Stimulated activated CD8-positive, alpha-beta memory T cell treated with anti-CD3 and anti-CD28 coated beads, Interleukin-7, amount 100 ng/mL, for 4 hours (primary cell): ENCODE measurements at places on chromosomes 5 and 9.

GRCh38 chr5:113807427-113807991 is 294.0 kb downstream of the YTHDC2 start:
- no peak for DNase-seq

- no peak for DNase-seq
Measured at GRCh38 chr9:6910032-6910431, 152.3 kb downstream of the KDM4C start.

GRCh38 chr9:4228606-4229005 is 71.3 kb downstream of the GLIS3 start:
- no peak for DNase-seq

GRCh38 chr9:122883125-122883524 is 22.0 kb downstream of the RC3H2 start:
- DNase-seq = no peak

- no peak for DNase-seq
Measured at GRCh38 chr5:32027717-32028458, 146.2 kb downstream of the GOLPH3 start.

- no peak for DNase-seq
Measured at GRCh38 chr9:72538921-72539702, 17.7 kb downstream of the TMC1 start.

DNA sequence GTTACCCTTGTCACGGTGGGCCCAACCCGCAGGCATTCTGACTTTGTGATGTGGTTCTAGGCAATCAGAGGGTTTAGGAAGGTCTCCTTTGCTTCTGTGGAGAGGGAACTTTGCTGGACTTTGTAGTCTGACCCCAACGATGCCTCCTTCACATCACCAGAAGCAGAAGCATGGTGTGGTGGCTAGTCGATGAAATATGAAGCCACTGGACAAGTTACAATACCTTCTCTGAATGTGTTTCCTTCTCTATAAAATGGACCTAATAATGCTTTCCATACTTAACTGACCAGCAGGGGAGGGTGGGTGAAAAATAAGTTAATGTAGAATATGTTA is 607 bp downstream of the SPEF2 start:
- no peak for DNase-seq

DNA sequence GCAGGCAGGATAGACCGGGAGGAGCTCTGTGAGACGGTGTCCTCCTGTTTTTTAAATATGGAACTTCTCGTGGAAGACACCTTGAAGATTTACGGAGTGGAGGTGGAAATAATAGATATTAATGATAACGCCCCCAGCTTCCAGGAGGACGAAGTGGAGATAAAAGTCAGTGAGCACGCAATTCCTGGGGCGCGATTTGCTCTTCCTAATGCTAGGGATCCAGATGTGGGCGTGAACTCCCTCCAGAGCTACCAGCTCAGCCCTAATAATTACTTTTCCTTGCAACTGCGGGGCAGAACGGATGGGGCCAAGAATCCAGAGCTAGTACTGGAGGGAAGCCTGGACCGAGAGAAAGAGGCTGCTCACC is 621 bp downstream of the PCDHGA11 start:
- no peak for DNase-seq

DNA sequence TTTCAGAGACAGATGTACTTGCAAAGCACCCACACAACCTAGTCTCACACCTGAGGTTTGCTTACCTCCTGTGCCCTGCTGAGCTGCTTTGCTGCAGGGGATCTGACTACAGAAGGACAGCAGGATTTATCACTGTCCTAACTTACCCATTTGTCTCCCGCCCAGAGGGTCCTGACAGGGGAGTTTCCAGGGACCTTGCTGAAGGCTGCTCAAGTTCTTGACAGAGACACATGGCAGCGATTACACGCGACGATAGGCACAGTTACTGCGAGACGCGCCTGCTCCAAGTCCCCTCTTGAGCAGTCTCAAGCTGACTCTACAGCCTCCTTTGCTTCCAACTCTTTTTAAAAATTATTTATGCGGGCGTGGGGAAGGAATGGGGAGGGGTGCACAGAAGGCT is 24.6 kb upstream of the GALNT10 start:
- DNase-seq = no peak

- DNase-seq = no peak
Measured at GRCh38 chr5:10702040-10702629, 58.9 kb downstream of the DAP start.

GRCh38 chr9:136979769-136980587 is 2.7 kb downstream of the PTGDS start:
- DNase-seq = no peak

GRCh38 chr5:111461255-111461671 is 51.1 kb downstream of the STARD4 start:
- DNase-seq = no peak

DNA sequence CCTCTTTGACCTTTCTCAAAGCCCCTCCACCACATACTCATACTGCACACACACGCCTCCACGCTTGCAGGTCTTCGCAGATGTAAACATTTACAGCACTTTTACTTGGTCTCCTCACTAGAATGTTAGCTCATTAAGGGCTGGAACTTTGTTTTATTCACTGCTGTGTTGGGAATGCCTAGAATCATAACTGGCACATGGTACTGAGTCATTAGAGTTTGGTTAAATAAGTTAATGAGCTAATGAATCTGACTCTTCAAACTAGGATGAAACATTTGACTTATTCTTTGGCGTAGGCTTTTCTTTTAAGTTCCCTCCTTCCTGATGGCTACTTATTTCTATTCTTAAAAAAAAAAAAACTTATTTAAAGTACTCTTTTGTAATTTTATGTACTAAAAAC is 28.9 kb downstream of the MAN2A1 start:
- no peak for DNase-seq

- no peak for DNase-seq
Measured at GRCh38 chr5:146290318-146290717, 48.3 kb upstream of the POU4F3 start.

DNA sequence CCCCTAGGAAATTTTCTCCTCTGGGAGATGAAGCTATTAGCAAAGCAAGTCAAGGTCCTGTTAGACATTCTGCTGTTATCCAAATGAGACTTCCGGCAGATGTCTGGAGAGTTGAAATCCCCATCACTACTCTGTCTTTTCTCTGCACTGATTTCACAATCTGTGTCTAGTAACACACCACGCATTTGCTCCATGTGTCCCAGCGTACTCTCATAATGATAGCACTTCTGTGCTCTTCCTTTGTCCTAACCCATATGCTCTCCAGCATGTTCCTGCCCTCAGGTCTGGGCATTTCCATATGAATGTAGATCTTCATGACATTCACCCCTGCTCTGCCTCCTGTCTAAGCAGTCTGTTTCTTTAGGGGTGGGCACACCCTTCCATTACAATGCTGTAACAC is 1949.0 kb upstream of the WWC1 start:
- DNase-seq = no peak

- DNase-seq = no peak
Measured at GRCh38 chr5:100424787-100425186, 110.4 kb upstream of the FAM174A start.

DNA sequence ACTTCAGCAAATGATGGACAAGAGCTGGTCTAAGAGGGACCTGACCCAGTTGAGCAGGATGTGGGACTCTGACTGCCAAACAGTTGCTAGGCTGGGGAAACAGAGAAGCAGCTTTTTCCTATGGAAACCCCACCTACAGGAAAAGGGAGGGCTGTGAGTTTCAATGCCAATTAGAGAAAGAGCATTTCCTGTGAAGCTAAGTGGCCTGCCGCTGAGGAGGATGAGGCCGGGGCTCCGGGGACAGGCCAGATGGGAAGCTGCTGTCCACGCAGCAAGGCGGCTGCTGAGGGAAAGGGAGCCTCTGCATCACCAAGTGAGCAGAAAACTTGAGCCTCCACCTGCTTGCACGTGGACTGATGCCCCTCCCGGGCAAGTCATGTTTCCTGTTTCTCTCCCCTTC is at the start of gene PCDH12:
Gene PCDH12, minus strand, starts transcription at position 90 of the 400 bp plus-strand sequence. CDS start 351 bp downstream, outside the sequence.
- no peak for DNase-seq

GRCh38 chr5:161720460-161720859 is 34.9 kb downstream of the GABRA6 start:
- DNase-seq = no peak

DNA sequence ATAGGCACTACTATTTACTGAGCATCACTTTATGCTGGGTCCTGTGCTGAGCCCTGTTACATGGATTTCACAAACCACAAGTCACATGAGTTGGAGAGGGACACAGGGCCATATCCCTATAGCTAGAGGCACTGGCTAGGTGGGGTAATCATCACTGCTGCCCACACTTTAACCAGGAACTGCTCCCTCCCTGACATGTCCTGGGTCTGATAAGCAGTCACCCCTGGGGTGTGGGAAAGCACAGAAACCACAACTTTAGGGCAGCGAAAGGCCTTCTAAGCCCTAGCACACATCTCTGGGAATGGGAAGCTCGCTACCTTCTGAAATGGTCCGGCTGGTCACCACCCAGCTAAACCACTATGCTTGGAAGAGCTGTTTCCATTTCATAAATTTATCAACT is 15.0 kb downstream of the TBC1D2 start:
- DNase-seq = no peak

- no peak for DNase-seq
Measured at GRCh38 chr5:14144586-14145434, 1.7 kb downstream of the TRIO start.

GRCh38 chr5:111596705-111597104 is 84.4 kb upstream of the STARD4 start:
- DNase-seq = no peak

DNA sequence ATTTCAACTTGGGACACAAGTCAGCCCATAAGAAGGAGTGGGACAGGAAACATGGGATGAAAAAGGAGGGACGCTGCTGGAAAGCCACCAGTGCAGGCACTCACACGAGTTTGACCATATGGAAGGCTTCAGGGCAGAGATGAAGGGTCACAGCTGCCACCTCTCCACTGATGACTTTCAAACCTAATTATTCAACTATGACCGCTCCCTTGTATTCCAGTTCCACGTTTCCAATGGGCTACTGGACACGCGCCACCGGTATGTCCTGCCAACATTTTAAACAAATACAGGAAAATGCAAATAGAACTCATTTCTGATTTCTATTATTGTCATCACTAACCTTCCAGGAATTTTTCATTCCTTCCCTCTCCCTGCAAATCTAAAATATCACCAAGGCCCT is 134.7 kb downstream of the SLC1A3 start:
- DNase-seq = no peak

DNA sequence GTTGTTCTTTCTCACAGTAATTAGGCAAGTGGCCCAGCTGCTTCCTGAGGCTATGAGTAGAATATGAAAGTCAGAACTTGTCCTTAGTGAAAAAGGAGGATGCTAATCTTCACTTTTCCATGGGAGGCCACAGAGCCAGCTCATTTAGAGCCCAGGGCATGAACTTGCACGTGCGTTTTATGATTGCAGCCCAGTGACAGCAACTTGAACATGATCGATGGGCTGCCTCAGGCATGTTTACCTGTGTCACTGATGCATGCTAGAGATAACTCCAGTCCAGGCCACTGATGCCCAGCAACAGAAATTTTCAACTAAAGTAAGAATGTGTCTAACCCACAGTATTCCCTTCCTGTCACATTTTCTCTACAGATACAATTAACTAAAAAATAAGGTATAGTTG is 179.3 kb downstream of the CTNND2 start:
- no peak for DNase-seq

GRCh38 chr9:79256691-79257213 is 315.0 kb upstream of the TLE4 start:
- DNase-seq = no peak

DNA sequence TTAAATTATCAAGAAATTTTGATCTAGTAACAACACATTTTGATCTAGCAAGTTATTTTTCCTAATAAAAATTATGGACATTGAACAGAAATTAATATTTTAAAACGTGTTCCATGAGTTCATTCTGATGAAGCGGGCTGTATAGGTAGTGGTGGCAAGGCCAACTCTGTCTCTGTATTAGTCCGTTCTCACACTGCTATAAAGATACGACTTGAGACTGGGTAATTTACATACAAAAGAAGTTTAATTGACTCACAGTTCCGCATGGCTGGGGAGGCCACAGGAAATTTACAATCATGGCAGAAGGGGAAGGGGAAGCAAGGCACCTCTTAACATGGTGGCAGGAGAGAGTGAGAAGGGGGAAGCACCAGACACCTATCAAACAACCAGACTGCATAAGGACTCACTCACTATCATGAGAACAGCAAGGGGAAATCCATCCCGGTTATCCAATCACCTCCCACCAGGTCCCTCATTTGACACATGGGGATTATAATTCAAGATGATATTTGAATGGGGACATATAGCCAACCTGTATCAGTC is 61.2 kb downstream of the TMEM232 start:
- no peak for DNase-seq

DNA sequence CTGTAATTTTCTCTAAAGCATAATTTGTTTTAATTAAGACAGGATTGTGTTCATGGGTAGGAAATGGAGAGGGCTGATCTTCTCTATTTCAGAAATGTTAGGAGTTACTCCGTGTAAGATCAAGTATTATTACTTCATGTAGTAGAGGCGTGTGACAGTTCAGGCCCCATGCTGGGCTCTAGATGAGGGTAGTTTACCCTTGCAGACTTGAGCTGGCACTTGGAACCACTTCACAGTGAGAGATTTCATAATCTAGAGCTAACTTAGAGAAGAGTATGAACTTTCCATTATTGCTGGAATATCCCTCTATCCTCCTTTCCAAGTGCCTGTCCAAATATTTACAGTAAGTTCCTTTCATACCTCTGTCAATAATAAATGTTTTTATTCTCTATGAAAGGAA is 195.1 kb downstream of the PCSK5 start:
- no peak for DNase-seq

- peak; percentile 5 for DNase-seq
Measured at GRCh38 chr9:85522459-85523092, 219.2 kb downstream of the AGTPBP1 start.

DNA sequence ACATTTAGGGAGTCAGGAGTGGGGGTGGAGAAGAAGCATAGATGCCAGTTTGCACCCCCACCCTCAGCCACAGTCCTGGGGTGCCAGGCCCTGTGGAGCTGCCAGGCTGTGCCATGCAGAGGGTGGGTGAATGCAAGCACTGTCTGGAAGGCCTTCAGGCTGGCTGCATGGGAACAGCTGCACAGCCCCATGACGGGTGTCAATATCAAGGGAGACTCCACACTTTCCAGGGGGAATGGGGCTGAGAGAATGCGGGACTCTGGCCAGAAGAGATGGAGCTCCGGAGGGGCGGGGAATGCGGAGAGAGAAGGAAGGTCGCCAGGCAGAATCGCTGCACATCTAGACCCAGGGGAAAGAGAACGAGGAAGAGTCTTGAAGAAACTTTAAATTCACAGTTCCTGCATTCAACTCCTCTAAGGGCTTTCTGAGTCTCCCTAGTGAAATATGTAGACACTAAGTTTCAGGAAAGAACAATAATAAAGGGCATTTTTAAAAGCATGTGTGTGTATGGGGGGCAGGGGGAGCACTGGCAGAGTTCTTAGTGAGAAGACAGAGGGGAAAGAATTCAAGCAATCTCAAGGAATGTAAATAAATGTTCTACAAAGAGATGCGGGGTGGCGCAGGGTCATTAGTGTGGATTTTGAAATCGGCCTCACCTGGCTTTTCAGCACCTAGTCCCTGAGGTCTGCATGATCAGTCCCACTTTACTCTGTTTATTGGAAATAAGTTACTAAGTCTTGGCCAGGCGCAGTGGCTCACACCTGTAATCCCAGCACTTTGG is 59.1 kb downstream of the BOD1 start:
- no peak for DNase-seq
